Muscle of back (tissue), 13 donors: ENCODE measurements at places on chromosomes 6 and 20.

- DNase-seq: peak; percentile 56
Measured at GRCh38 chr6:113805173-113805790, 51.9 kb upstream of the MARCKS start.

DNA sequence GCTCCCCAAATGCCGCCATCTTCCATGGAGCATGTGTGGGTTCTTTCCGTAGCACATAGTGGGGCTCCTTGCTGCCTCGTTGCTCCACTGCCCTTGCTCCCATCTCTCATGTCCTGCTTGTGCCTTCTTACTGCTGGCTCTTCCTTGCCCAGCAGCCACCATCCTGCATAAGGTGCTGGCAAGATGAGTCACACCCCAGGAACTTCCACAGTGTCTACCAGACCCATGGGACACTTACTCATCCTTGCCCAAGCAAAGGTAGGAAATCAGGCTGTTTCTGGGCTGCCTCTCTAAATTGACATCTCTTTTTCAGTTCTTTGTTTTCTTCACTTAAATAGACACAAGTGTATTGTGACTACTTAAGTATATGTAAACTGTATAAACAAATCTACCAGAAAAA is 39.4 kb upstream of the RGS17 start:
- DNase-seq: no peak

DNA sequence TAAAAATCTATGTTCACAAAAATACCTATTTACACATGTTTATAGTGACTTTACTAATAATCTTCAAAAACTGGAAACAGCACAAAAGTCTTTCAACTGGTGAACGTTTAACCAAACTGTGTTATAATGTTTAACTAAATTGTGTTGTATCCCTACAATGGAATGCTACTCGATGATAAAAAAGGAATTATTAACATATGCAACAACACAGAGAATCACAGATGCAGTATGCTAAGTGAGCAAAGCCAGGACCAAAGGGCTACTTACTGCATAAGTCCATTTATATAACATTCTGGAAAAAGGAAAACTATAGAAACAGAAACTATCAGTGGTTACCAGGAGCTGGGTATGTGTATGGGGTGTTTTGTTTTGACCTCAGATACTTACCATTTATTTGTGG is 602.2 kb upstream of the BTBD3 start:
- DNase-seq: no peak

GRCh38 chr6:133753756-133754155 is 135.2 kb upstream of the TCF21 start:
- DNase-seq: no peak

DNA sequence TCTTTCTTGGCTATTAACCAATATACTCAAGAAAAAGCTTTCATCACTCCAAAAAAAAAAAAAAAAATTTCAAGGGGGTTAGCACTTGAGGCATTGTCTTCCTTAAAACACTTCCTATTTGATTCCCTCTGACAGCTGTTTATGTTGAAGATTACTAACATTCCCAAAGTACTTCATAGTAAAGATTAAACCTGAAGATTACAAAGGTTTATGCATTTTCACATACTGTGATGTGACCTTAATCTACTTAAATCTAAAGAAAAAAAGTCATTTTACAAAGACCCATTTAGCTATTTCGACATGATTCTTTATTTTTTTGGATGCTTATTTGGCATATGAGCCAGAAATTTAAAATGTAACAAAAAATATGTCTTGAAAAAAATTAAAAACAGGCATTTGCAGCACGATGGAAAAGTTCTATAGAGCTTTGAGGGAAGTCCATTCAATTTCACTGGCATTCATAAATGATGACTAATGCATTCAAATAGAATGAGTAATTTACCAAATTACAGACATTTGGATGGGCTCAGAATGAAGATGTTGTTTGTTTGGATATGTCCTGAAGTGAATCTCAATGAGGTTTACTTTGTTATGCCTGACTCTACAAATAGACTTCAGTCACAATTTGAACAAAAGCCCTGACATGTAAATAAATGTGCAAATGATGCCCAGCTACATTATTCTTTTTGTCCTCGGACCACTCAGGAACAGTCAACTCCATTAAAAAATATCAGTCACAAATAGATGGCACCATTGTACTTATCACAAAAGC is 674.6 kb upstream of the MARCKS start:
- no peak for DNase-seq

DNA sequence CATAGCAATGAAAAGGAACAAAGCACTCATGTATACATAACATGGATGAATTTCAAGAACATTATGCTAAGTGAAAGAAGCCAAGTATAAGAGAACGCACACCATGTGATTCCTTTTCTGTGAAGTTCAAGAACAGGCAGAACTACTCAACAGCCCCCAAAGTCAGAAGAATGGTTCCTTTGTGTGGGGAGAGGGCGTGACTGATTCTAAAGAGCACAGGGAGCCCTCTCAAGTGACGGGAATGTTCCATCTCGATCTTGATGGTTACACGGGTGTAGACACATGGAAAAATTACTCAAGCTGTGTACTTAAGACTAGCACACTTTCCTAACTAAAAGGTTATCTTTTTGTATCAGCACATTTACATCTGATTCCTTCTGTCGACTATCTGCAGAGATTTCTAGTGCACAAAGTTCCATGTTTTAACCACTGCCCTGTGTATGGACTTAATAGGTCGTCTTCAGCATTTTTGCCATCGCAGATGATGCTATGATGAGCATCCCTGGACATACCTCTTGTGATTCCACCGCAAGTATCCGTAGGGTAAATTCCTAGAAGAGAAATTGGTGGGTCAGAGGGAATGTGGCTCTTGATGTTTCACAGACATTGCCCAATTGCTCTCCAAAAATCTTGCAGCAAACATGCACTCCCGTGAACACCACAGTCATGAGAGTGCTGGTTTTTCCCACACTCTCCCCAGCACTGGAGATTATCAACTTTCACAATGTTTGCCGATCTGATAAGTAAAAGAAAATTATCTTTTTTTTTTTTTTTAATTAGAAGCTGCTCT is 279.3 kb downstream of the BMP7 start:
- no peak for DNase-seq

GRCh38 chr6:82353848-82354247 is 9.8 kb upstream of the TPBG start:
- DNase-seq: no peak

- DNase-seq: no peak
Measured at GRCh38 chr6:33488339-33488738, 34.0 kb downstream of the ZBTB9 start.

DNA sequence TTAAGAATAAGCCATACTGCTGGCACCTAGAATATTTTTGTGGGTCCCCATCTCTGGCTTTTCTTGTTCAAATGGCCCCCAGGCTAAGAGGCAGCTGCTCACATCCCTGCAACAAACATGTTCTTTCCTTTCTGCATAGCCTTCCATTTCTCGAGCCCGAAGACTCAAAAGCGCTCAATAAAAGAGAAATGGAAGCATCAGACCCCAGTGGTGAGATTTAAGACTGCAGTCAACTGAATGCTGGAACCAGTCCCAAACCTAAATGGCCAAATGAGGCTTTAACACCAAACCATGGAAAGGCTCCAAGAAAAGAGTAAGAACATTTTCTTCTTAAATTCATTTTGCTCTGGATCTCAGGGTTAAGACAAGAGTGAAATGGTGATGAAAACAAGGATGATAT is 122.1 kb upstream of the TRAF3IP2 start:
- DNase-seq: no peak

GRCh38 chr6:150201772-150202329 is 59.0 kb downstream of the PPP1R14C start:
- DNase-seq: no peak
